ENCODE measurements at places on chromosomes 12 and 14.

DNA sequence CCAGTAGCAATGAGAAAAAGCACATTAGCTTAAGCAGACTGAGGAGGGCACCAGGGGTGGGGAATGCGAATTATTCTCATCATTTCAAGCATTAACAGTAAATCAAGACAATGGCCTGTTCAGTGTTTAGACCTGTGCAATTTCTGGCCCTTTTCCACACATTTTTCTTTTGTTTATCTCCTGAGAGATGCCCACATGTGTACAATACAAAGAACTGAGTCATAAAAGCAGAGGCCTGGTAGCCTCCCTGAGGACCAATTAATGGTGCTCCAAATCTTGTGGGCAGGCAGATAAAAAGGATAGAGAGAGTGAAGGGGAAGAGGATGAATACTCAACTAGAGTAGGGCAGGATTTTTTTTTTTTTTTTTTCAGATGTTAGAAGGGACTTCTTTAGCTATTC is 480.8 kb downstream of the RERGL start:
- no peak for DNase-seq

DNA sequence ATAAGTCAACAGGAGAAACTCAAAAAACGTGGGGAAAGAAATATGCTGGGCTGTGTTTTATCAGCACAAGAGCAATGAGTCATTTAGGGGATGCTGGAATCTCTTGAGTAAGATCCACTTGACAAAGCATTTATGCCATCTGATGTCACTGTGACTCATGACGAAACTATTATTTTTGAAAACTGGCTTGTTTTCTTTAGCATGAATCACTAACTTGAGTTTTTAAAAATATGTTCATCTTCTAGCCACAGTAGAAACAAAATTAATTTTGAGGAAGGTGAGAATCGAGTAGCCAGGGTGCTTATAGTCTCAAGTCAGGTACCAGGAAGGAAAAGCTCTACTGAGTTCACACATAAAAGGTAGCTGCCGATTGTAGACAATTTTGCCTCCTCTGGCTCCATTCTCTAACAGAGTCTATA is 456.2 kb upstream of the MGAT4C start:
- DNase-seq, result no peak

GRCh38 chr12:78863482-78864402 is 832 bp upstream of the SYT1 start:
- no peak for DNase-seq

DNA sequence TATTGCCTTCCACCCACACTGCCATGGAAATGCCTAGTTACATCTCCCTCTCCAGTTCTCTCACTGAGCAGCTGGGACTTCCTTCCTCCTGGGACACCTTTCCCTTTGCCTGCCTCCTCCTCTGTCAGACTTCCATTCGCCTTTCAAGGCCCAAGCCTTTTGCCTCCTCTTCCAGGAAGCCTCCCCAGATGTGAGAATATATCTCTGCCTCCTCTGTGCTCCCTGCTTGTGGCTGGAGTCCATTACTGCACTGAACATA is 3.1 kb downstream of the IFI27L2 start:
- DNase-seq, result no peak

DNA sequence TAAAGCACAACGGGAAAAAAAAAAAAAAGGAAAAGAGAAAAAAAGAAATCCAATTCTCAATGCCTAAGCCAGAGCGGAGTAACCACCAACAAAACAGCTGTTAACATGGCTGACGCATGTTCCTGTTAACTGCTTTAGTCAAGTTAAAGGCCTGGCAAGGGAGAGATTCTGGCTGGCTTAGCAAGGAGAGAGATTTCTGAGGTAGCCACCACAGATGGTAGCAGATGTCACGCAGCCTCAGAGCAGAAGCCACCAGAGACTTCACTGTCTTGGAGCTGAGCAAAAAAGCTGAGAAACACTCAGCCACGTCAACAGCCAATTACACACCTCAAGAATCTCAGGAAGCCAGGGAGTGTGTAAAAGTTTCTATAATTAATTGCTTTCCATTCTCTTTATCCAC is 87.1 kb downstream of the TMCC3 start:
- DNase-seq, result no peak

Data from CD4-positive, alpha-beta T cell treated with Interleukin-21 for 1 hour (primary cell).